ENCODE measurements at places on chromosomes 3 and 15.

DNA sequence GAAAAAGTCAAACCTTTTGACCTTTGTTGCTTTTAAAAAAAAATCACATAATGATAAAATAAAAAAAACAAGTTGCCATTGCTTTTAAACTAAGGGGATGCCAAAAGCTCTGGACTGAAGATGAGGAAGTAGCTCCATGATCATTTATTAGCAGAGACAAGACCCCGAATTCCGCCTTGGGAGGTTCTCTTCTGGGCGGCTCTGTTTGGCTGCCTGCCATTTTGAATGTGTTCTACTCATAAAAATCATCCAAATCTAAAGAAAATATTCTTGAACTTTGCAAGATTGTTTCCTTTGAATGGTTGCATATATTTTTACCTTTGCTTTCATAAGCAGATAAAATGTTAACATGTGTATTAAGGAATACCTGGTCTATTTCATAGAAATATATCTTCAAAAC lies 63.8 kb downstream of the NCEH1 start:
- no peak for DNase-seq

- no peak for DNase-seq
Measured at GRCh38 chr3:143831994-143832393, 16.3 kb downstream of the SLC9A9 start.

DNA sequence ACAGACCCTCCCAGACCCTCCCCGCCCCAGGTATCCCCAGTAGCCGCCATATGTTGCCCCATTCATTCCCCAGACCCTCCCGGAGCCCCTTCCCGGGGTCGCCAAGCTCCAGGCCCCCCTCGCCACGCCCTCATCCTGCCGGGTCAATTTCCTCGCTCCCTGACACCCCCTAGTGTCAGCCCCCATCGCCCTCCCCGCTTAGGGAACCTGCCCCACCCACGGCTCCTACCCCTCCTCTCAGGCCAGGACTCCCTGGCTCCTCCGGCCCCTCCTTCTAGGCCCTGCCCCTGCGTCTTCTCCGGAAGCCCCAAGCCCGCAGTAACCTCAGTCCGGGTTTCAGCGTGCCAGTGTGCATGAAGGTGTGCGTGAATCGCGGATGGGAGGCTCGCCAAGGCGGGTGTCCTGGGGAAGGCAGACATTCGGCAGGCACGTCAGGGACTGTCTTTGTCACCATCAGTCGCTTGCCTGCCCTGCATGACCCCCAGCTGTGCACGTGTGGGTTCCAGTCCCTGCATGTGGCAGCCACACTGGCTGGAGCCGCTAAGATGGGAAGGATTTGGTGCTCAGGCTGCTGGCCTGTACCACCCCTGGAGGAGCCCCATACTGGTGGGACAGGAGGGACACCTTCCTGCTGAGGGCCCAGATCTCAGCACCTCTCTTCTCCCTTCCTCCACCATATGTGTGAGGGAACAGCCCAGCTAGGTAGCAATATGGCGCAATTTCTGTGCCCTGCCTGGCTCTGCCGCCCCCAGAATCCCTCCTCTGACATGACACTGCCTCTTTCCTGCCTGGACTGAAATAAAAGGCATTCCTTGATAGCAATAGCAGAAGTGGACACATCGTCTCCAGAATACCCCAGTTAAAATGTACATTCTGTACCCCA lies 693 bp downstream of the DISP2 start:
- DNase-seq: peak; percentile 10

- no peak for DNase-seq
Measured at GRCh38 chr3:3589715-3590130, 209.5 kb upstream of the LRRN1 start.

DNA sequence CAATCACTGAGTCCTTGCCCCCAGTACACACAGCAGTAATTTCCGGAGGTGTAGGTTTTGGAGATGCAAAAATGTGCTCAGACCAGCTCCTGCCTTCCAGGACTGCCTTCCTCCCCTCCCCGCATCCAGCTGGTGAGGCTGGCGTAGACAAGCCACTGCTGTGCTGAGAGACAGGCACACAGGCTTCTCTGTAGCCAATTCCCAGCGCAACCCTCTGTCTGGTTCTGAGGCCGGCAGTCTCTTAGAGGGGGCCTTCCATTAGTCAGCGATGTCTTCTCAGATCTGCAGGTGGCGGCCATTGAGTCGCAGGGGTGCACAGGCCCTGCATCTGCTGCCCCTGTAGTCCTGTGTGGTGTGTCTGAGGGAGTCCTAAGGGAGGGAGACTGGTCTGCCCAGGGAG lies 114.4 kb downstream of the DNAJB8 start:
- DNase-seq: no peak

GRCh38 chr3:125381743-125382142 lies 6.6 kb upstream of the ZNF148 start:
- DNase-seq: no peak

GRCh38 chr3:139674571-139675260 lies 3.1 kb downstream of the NMNAT3 start:
- no peak for DNase-seq

- DNase-seq: no peak
Measured at GRCh38 chr3:191143224-191143623, 55.8 kb upstream of the OSTN start.

GRCh38 chr3:114466816-114467215 lies 173.0 kb downstream of the TIGIT start:
- no peak for DNase-seq

DNA sequence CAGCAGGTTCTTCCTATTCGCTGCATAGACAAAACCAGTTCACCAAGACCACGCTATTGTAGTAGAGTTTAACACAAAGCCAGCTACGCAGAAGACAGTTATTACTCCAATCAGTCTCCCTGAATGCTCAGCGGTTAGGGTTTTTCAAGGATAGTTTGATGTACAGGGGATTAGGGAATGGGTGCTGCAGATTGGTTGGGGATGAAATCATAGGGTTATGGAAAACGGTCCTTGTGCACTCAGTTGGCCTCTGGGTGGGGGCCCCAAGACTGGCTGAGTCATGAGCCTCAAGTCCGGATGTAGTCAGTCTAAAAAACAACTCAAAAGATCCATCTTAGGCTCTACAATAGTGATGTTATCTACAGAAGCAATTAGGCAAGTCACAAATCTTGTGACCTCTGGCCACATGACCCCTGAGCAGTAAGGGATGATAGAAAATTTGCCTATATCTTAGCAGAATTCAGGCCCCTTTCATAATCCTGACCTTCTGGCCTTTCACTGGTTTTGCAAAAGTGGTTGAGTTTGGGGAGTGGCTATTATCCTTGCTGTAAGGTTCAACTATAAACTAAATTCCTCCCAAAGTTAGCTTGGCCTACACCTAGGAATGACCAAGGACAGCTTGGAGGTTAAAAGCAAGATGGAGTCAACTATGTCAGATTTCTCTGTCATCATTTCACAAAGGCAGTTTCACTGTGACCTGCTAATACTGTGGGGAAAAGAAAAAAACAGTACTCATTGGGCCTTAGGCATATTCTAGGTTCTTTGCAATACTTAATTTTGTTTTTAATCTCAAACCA lies 57.7 kb downstream of the LIPC start:
- no peak for DNase-seq

GRCh38 chr15:42576040-42576594 lies 711 bp downstream of the STARD9 start:
- DNase-seq: no peak

- no peak for DNase-seq
Measured at GRCh38 chr3:59180006-59180405, 130.2 kb upstream of the CFAP20DC start.

DNA sequence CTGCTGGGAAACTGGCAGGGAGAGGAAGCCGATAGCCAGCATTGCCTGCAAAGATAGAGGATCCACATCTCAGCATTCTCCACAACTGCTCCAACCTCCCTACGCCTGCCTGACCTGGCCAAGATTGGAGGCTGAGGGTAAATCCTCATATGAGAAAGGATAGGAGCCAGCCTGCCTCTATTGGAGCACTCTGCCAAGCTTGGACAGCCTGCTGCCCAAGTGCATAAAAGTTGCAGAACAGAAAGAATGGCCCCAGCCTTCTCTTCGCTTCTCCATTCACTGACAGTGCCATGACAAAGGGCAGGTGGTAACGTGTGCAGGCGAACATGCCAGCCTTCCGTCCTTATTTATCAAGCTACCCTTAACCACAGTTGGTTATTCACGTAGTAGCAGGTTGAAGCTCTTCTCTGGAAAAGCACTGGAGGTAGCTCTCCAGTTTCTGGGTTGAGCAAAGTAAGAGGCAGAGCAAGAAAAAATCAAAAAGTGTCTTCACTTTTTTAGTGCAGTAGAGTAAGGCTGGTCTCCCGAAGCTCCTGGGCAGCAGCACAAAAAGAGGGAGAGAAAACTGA lies 4.3 kb downstream of the BMF start:
- DNase-seq: no peak

- no peak for DNase-seq
Measured at GRCh38 chr3:11903047-11903446, 56.4 kb upstream of the TAMM41 start.

DNA sequence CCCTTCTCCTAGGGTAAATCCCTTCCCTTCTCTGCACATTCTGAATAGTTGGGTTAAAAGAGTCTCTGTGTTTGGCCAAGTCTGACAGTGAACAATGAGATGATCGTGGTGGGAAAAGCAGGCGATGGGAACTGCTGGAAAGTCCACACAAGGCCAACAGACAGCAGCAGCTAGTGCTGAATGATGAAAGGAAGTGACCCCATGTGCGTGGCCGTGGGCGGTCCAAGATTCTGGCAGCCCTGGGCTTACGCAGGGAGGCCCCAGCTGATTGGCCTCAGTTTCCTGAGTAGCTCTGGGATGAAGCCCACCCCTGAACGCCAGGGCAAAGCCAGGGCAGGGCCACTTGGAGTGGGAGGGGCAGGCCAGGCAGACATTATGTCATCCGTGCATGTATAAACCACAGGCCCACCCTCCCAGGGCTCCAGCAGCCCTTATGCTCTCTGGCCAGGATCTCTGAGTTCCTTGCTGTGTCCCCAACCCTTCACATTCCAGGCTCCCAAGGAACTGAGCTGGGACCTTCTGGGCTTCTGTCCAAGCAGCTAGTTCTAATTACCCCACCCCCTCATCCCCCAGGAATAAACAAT lies 57.8 kb downstream of the CDC25A start:
- DNase-seq: no peak

DNA sequence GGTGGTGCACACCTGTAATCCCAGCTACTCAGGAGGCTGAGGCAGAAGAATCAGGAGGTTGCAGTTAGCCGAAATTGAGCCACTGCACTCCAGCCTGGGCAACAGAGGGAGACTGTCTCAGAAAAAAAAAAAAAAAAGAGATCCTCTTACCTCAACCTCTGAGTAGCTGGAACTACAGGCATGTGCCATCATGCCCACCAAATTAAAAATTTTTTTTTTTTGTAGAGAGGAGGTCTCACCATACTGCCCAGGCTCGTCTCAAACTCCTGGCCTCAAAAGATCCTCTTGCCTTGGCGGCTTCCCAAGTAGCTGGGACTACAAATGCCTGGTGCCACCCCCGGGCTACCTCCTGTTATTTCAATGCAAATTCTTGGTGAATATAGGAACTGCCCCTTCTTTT lies 1.5 kb downstream of the UMPS start:
- no peak for DNase-seq

GRCh38 chr3:140391061-140391460 lies 286.8 kb upstream of the TRIM42 start:
- no peak for DNase-seq

- DNase-seq: no peak
Measured at GRCh38 chr3:126523745-126524428, at the start of gene CHST13. CHST13 (plus strand) TSS chr3:126524155; CDS start chr3:126524333, 178 bp downstream.
